CD4-positive, alpha-beta memory T cell (primary cell): ENCODE measurements at places on chromosomes 7 and 10. TPM values are rescaled to one million over a fixed set of nuclear protein-coding genes. Genes with fewer than 3 reads are reported as not detected.

OIT3 gene
- total RNA-seq, result not detected

ABCB1 gene
- total RNA-seq, result 24.8 TPM

NUDT5 gene
- 61.2 TPM for total RNA-seq

- DNase-seq, result no peak
- no peaks in the 10 kb centered on the region for H3K27me3 ChIP-seq
- H3K4me3 ChIP-seq, result no peak overlapping the region
- H3K27ac ChIP-seq, result no peak overlapping the region
Measured at GRCh38 chr10:111129363-111129762, 52.5 kb downstream of the ADRA2A start.

- H3K4me1 ChIP-seq, result peaks cover 12% of the 10 kb centered on the region
- DNase-seq, result peak; percentile 63
- H3K4me3 ChIP-seq, result peak overlapping the region; percentile 42
- H3K36me3 ChIP-seq, result no peaks in the 10 kb centered on the region
- H3K27me3 ChIP-seq, result peaks cover 4% of the 10 kb centered on the region
Measured at GRCh38 chr10:117216611-117217195, 19.4 kb downstream of the KCNK18 start.

DNA sequence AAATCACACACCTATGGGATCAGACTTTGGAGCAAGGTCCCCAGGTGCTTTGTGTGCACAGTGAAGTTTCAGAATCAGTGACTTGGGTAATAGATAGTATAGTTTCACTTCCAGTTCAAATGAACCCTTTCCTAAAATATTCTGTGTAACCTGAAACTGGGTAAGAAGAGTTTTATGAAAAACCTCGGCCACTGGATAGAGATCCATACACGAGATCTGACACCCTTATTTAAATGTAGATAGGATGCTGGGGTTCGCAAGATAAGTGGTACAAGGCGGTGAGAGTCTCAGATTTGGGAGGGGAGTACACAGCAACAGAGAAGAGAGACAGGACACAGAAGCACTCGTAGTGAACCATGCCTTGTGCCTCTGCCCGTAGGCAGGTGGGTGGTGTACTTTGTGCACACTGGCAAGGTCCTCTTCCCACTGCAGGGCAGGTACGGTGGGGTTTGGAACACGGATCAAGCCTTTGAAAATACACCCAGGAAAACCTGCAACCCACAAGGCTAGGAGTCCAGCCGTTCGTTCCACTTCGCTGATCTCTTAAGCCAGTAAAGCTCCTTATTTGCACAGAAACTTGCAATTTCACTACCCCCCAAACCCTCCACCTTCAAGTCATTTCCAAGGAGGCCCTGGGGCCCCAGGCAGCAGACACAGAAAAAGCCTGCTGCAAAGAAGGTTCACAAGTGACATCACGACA is 162.8 kb downstream of the USP6NL start:
- H3K36me3 ChIP-seq, result no peaks in the 10 kb centered on the region
- no peak overlapping the region for H3K27ac ChIP-seq
- DNase-seq, result no peak

- peaks cover 56% of the 10 kb centered on the region for H3K4me1 ChIP-seq
- no peaks in the 10 kb centered on the region for H3K36me3 ChIP-seq
- DNase-seq, result peak; percentile 58
- peak overlapping the region; percentile 57 for H3K27ac ChIP-seq
- no peaks in the 10 kb centered on the region for H3K27me3 ChIP-seq
Measured at GRCh38 chr7:159197066-159197975, 52.7 kb upstream of the VIPR2 start.

DNA sequence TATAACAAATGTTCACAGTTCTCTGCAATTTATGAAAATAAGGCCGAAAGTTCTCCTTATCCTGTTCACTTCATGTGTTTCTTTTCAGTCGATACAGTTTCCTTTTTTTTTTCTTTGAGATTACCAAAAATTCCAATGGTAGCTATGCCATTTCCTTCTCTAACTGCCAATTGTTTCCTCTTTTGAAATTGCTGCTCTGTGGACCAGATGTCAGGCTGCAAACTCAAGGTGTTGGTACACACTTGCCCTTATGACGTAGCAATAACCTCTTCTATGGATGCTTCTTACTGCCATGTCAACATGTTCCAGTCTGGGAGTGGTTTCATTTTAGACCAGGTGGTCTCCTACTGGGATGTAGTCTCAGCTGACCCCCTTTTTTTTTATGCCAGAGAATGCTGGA is 52.9 kb downstream of the CASD1 start:
- no peak overlapping the region for H3K4me3 ChIP-seq
- no peak for DNase-seq
- no peaks in the 10 kb centered on the region for H3K27me3 ChIP-seq
